ENCODE measurements at places on chromosomes 3 and 15.

DNA sequence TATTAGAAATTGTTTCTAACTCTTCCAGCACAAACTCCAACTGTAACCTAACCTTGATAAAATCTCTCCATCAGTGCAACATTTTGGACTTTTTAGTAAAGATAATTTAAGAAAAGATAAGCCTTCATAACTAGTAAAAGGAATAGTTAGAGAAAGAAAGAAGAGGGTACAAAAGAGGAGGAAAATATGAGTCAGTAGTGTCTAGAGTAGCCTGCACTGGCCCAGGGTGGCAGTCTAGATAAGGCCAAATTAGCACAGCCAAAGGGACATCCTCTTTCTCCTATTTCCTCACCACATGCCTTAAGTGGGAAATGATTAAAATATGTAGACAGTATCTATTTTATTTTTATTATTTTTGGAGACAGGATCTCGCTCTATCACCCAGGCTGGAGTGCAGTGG is 3.7 kb downstream of the PROS1 start:
- no peak for DNase-seq

DNA sequence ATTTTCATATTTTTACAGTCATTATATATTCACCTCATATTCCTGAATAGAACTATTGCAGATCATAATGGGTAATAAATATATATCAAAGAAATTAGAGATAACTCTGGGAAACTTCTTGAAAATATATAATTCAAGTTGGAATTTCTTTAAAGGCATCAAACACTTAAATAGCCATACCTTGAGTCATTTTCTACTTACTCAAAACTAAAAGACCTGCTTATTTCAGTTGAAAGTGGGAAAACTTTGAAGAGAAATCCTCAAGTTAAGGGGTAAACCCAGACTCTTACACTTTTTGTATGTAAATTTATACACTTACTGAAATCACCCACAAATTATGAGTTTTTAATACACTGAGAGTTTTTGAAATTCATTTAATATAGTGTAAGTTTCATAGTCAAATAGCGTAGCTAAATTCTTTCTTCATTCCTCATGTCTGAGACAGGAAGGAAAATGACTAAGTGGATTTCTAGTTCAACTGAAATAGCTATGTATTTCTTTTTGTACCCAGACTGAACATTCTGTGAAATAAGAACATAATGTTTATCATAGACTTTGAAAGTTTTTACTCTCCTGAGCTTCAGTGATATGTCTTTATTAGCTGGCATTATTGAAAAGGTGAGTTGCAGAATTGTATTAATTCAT is 4.6 kb upstream of the ALCAM start:
- no peak for DNase-seq

GRCh38 chr3:60303160-60303559 is 948.1 kb downstream of the FHIT start:
- DNase-seq = no peak

DNA sequence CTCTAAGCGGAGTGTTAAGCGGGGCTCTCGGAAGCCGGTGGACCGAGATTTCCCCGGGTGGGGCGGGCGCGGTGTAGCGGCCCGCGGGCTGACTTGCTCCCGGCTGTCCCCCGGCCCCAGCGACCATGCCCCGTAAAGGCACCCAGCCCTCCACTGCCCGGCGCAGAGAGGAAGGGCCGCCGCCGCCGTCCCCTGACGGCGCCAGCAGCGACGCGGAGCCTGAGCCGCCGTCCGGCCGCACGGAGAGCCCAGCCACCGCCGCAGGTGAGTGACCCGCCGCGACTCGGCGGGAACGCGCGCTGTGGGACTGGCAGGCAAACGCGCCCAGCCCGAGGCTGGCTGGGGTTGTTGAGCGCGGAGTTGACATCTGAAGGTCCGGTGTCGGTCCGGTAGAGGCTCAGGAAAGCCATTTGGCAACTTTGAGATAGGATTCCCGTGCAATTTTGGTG is 1.3 kb downstream of the SMC4 start:
- DNase-seq = no peak

DNA sequence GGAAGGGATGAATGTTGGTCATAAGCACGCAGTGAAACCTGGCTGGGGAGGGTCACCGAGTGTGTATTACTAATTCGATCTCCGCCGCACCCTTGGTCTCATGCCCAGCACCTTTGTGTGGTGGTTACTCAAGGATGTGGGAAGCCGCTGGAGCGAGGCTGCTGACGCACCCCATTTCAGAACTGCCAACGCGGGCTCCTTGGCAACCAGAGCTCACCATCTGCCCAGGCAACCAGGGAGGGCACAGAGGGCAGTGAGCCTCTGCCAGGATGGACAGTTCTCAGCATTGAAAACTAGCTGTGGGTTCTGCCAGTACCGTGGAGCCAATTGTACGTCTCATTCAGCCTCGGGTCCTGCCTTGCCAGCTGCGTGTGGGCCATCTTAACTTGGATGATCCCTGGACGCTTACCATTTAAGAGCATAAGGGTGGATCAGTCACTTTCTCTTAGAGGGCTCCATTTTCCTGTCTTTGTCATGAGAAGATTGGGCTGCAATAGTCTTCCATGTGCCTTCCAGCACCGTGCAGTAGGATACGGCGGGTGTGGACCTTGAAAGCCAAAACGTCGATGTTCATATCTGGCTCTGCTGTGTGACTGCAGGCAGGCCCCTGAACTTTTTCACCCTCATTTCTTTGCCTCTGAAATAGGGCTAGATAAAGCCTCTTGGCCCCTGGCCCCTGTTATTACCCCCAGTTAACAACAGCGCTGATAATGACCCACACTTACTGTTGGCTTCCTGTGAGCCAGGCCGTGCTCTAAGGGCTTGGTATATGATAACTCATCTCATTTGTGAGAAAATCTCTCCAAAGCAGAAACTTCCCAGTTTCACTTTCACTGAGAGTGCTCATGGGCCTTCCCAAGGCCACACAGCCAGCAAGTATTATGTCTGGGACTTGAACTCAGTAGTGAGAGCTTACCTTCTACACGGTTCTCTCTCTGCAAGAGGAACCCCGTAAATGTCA is 238.8 kb downstream of the OPA1 start:
- DNase-seq = peak; percentile 82

DNA sequence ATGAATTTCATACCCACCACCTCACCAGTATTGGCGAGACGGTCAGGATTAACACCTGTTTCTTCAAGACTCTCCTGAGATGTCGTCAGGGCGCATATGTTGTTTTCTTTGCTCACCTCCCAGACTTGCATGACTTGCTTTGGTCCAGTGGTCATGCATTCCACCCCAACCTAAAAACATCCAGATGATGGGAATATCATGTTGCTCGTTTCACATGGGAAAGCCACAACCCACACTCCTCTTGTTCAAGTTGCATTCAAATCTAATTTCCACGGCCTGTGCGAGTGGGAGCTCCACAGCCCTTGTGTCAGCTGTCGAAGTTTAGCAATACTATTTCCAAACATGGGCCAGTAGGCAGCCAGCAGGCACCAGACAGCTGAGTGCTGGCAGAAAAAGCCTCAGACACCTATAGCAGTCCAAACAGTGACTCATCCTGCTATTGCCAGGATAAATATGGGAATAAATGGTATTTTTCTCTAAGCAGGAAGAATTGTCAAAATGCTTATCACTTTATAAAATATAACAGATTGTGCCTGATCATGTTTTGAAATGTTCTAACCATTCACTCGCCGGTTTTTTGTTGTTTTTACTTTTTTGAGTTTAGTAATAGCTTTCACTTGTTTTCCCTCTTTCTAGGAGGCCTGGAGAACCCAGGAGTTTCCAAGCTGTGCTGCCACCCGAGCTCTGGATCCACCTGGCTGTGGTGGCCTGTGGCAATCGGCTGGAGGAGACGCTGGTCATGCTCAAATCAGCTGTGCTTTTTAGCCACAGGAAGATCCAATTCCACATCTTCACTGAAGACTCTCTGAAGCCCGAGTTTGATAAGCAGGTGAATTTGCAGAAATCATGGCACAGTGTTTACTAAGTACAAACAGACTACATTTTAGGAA is 20.1 kb downstream of the GXYLT2 start:
- DNase-seq = no peak

- DNase-seq = no peak
Measured at GRCh38 chr3:2082871-2083480, 15.7 kb upstream of the CNTN4 start.

- DNase-seq = no peak
Measured at GRCh38 chr15:71139241-71139640, 24.0 kb downstream of the THSD4 start.

GRCh38 chr15:75112848-75113492 is 88.7 kb upstream of the C15orf39 start:
- DNase-seq = no peak

DNA sequence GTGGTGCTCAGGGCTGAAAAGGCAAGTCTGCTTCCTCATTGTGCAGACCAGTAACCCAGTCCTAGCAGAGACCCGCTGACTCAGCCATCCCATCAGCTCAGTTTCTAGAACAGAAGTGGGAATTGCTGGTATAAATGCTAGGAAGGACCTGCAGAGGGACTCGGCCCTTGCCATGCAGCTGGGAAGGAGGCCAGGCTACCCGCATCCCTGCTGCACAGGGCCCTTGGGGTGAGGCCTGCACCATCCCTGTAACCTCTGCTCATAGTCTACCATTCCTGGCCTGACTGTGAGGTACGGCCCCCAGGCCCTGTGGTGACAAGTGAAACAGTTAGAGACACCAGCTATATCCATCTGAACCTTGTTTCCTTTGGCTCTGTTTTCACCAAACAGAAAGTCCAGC is 23.5 kb downstream of the RAB6B start:
- no peak for DNase-seq

- DNase-seq = no peak
Measured at GRCh38 chr15:72991026-72991425, 61.2 kb upstream of the NEO1 start.

DNA sequence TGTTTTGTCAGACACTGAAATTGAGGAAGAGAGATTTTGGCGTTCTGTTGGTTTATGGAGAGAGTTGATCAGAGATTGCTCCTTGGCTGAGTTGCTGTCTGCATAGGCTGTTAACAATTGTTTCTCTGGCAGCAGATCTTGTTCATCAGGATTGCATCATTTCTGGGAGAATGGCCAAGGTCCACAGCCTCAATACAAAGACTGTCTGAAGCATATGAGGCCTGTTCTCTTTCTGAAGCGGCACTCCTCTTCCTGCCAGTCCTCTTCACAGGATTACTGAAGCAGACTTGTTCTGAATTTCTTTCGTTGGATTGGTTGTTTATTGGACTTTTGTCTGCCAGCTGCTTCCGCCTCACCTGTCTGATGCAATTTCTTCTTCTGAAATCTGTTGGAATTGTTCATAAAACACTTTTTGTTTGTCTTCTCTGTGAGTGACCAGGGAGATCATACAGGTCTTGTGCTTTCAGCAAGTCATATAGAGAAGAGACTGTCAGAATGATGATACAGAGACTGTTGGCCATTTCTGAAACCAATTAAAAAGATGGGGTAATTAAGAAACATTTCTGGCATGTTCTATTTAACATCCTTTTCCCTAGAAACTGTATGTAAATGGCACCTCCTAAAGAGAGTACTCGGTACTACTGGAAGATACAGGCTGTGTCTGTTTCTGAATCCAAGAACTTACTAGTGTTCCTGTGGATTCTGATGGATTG is 25.5 kb downstream of the SETD5 start:
- peak; percentile 86 for DNase-seq

DNA sequence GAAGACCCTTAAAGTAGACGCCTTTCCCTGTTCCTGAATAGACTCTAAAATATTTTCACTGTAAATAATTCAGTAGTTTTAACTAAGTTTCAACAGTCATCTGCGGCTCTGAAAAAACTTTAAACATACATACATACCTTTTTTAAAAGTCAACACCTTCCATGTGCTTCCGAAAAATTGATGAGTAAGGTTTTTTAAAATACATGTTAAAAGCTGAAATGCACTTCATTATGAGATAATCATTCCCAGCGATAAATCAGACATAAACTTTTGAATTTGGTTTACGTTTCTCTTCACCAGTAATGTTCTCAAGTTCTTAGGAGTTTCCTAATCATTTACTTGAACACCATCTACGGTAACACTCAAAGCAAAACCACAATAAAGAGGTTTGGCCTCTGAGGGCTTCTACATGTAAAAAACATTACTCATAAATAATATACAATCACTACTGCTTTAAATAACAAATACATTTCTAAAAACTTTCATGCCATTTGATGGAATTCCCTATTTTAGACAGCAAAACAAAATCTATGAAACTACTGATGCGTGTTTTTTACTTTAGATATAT is 403.5 kb downstream of the SHQ1 start:
- DNase-seq = no peak

GRCh38 chr3:79255702-79256101 is 512.1 kb downstream of the ROBO1 start:
- DNase-seq = no peak

- DNase-seq = no peak
Measured at GRCh38 chr3:48915296-48915695, 3.3 kb upstream of the ARIH2 start.

- DNase-seq = no peak
Measured at GRCh38 chr3:189337673-189338091, 165.9 kb downstream of the TPRG1 start.

- DNase-seq = peak; percentile 10
Measured at GRCh38 chr3:149224736-149225594, 3.3 kb upstream of the CP start.

DNA sequence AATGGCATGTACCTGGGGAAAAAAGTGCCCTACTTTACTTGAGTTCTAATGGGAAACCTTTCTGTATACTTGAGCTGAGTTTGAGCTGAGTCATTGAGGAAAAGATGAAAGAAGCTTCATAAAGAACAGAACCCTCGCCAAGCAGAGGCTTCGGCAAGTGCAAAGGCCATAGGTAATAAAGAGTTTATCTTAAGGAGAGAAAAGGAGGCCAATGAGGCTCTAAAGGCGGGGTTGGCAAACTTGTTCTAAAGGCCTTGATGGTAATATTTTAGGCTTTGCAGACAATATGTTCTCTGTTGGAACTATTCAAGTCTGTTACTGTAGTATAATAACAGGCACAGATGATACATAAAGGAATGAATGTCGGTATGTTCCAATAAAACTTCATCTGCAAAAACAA is 17.6 kb upstream of the TRAT1 start:
- no peak for DNase-seq

GRCh38 chr3:4334548-4334947 is 31.4 kb downstream of the SETMAR start:
- no peak for DNase-seq

DNA sequence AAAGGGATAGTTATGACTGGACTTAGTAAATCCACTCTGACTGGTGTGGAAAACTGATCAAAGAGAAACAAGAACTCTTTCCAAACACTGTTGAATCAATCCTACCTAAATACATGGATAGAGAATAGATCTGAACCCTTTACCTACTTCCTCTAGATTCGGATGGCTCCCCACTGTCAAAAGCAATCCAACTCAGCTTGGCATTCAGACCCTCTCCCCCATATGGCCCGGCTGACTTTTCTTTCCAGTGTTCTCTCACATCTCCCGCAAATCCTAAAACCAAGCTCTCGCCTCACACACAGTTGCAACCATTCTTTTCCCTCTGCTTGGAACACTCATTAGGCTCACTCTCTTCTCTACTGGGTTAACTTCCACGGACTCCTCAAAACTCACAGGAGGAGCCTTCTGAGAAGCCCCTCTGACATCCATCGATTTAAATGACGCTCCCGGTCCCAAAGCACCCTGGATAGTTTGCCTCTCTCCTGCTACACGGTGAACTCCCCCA is 639 bp downstream of the SPICE1 start:
- no peak for DNase-seq

- no peak for DNase-seq
Measured at GRCh38 chr3:27509376-27509775, 25.2 kb upstream of the SLC4A7 start.

Data from DMS153 (cell line).